Activated naive CD8-positive, alpha-beta T cell treated with anti-CD3 and anti-CD28 coated beads, Interleukin-2, amount 50 U/mL, for 24 hours (primary cell): ENCODE measurements at places on chromosomes 12 and 14.

DNA sequence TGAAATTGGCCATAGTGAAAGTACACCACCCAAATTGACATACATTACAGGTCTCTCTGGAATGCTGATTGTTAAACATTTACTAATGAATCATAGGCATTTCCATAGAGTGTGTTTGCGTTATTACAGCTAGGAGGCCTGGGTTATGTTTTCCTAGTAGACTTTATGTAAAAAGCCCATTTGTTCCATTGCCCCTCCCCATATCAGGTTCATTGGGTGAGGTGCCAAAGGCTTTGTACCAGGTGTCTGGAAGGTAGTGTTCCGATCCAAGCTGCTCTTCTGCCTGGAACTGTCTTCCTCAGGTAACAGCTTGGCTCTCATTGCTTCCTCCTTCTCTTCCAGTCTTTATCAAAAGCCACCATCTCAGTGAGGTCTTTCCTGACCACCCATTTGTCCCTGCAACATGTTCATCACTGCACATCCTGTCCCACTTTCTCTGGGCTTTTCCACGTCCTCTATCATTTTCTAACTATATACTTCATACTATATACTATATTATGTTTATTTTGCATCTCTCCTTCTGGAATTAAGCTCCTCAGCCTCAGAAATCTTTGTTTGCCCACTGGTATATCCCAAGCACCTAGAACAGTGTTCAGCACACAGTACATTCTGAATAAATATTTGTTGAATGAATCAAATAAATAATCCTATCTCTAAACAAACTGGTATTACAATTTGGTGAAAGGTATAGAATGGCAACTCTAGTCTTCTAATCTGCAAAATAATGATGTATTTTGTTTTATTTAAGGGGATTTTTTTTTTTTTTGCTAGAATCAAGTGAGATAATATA is 252.3 kb downstream of the KTN1 start:
- H3K4me3 ChIP-seq: no peak overlapping the region
- no peaks in the 10 kb centered on the region for H3K36me3 ChIP-seq
- no peak overlapping the region for H3K27ac ChIP-seq
- no peak for DNase-seq

- H3K27me3 ChIP-seq: peaks cover 7% of the 10 kb centered on the region
- H3K4me1 ChIP-seq: no peaks in the 10 kb centered on the region
- no peak for DNase-seq
- no peak overlapping the region for H3K4me3 ChIP-seq
- no peak overlapping the region for H3K27ac ChIP-seq
- H3K36me3 ChIP-seq: peaks cover 2% of the 10 kb centered on the region
Observed at GRCh38 chr12:91455321-91455720, 272.7 kb upstream of the DCN start.

- H3K36me3 ChIP-seq: no peaks in the 10 kb centered on the region
- peaks cover 2% of the 10 kb centered on the region for H3K27me3 ChIP-seq
- no peak overlapping the region for H3K27ac ChIP-seq
- no peak overlapping the region for H3K4me3 ChIP-seq
Observed at GRCh38 chr12:89062996-89063395, 289.3 kb downstream of the DUSP6 start.

DNA sequence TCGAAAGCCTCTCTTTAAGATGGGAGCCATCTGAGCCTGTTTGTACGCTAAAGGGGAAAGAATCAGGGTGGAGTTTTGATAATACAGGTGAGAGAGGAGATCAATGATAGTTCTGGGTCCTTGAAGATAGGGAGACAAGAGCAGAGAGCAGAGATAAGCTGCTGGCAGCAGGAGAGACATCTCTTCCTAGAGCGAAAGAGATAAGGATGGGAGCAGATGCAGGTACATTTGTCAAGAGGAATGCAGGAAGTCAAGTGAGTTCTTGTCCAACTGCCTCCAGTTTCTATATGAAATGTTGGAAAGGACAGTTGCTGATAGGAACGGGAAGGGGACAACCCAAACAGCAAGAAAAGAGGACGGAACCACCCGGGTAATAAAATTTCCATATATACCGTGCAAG is 24.7 kb upstream of the HIF1A start:
- H3K4me3 ChIP-seq: no peak overlapping the region
- H3K36me3 ChIP-seq: no peaks in the 10 kb centered on the region
- no peak for DNase-seq
- H3K27ac ChIP-seq: no peak overlapping the region
- peaks cover 9% of the 10 kb centered on the region for H3K4me1 ChIP-seq

- no peak overlapping the region for H3K4me3 ChIP-seq
- no peaks in the 10 kb centered on the region for H3K4me1 ChIP-seq
Observed at GRCh38 chr14:62029569-62029924, 267.3 kb downstream of the SNAPC1 start.

- no peaks in the 10 kb centered on the region for H3K27me3 ChIP-seq
- H3K4me1 ChIP-seq: peaks cover 41% of the 10 kb centered on the region
- peak overlapping the region; percentile 60 for H3K27ac ChIP-seq
Observed at GRCh38 chr12:104604070-104604994, 147.6 kb downstream of the CHST11 start.

GRCh38 chr14:65321370-65321875 is 91.1 kb upstream of the FUT8 start:
- H3K4me1 ChIP-seq: peaks cover 51% of the 10 kb centered on the region
- H3K36me3 ChIP-seq: peaks cover 2% of the 10 kb centered on the region
- no peaks in the 10 kb centered on the region for H3K27me3 ChIP-seq
- peak overlapping the region; percentile 86 for H3K27ac ChIP-seq

DNA sequence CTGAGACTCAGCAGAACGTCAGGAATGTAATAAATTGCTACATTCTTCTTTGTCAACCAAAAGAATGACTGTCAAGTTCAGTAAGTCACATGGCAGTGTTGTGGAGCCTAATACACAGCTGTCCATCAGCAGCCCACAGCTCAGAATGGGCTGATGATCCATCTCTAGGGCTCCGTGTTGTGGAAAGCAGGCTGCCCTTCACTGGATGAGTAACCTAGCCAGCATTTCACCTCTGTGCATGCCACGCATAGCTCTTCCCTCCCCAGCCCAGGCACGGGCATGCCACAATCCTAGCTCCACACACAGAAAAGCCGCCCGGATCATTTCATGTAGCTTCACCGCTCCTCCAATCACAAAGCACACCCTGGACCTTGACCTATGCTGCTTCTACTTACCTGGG is 878.0 kb upstream of the TMEM132C start:
- no peak overlapping the region for H3K4me3 ChIP-seq
- no peaks in the 10 kb centered on the region for H3K4me1 ChIP-seq
- no peak for DNase-seq
- peaks cover 2% of the 10 kb centered on the region for H3K27me3 ChIP-seq
